ENCODE measurements at places on chromosomes 16 and 17.

DNA sequence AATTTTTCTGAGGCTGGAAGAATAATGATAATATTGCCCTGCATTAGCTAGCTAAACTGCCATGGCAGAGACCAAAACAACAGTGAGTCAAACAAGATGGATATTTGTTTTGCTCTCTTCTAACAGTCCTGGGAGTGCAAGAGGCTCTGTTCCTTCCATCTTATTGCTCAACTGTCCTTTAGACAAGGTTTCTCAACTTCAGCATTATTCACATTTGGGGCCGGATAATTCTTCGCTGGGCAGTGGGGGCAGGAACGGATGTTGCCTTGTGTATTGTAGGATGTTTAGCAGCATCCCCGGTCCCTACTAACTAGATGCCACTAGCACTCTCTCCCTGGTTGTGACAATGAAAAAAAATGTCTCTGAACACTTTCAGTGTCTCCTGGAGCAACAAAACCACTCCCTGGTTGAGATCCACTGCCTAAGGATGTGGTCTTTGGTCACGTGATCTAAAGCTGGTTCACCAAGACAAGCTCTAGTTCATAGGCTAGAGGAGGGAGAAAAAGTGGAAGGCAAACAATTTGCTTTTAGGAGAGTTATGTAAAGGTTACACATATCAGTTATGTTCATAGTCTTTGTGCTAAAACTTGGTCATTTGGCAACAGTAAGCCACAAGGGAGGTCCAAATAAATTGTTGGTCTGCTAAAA lies 144.4 kb downstream of the PCTP start:
- no peak for DNase-seq

- no peak for DNase-seq
Measured at GRCh38 chr17:27496005-27496404, 39.8 kb downstream of the KSR1 start.

GRCh38 chr17:19943599-19943998 lies 34.0 kb downstream of the AKAP10 start:
- DNase-seq = no peak

DNA sequence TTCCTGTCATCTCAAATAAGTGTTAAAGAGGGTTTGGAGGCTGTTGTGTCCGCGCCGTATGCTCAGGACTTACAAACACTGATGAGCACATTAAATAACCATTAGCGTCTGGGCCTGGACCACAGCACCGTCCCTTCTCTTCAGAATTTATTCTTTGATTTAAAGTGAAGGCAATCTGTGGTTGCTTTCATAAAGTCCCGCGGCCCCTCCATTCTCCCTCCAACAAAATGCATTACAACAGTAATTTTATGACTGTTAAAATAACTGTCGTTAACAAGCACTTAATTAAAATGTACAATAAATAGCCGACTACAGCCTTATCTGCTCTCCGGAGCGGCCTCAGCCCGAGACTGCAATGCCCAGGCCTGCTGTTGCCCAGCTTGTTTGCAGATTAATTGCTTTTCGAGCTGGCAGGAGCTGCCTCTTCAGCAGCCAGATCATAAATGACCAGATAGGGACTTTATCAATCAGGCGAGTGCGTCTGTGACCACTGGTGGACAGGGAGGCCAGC lies 30.6 kb upstream of the IRX3 start:
- DNase-seq = no peak

- DNase-seq = no peak
Measured at GRCh38 chr17:58189436-58190146, 2.9 kb upstream of the EPX start.

- no peak for DNase-seq
Measured at GRCh38 chr16:56275076-56275475, 83.8 kb downstream of the GNAO1 start.

DNA sequence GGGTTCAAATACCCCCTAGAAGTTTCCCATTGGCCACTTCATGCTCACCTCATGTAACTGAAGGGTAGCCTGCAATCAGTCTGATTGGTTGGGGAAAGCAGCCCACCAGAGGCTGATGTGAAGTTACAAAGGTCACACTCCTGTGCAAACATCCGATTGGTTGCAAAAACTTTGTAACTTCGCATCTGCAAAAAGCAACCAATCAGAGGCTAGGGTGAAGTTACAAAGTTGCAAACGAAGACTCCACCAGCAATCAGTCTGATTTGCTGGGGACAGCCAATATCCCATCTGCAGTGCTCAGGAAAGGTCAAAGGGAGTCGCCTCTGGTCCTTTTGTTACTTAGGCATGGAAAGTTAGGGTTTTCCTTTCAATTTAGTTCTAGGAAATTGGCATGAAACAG lies 40.1 kb downstream of the TAOK1 start:
- DNase-seq = no peak

GRCh38 chr16:87608400-87608985 lies 6.2 kb downstream of the JPH3 start:
- DNase-seq = no peak

DNA sequence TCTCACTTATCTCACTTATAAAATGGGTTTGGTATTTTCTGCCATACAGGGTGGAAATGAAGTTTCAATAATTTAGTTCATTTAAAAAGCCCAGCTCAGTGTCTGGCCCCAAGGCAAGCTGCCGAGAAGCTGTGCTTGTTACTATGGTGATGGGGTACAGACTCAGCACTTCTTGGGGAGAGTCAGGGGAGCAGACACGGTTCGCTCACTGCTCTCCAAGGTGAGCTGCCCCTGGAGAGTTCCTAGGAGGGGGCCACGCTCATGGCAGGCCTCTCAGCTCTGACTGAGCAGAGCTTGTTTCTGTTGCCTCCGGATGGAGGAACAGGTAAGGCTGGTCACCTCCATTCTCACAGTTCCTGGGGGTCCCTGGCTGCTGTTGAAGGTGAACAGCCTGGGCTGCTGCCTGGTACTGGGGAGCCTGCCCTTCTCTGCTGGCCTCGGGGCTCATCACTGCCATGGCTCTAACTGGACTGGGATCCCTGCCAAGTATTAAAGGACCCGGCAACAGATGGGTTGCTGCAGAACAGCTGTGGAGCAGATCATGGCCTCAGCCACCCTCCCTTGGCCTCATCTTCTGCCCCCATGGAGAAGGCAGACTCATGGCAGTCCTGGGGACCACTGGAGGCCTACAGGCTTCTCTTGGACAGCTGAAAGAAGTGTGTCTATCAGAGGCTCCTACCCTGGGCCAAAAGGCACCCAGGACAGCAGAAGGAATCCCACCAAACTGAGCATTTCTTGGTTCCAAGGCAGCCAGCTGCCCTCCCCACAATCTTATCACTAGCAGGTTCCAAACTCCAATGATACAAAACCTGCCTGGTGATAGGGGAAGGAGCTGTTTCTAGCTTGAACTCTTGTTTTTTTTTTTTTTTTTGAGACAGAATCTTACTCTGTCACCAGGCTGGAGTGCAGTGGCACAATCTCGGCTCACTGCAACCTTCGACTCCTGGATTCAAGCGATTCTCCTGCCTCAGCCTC lies 25.9 kb upstream of the SPATA32 start:
- no peak for DNase-seq

DNA sequence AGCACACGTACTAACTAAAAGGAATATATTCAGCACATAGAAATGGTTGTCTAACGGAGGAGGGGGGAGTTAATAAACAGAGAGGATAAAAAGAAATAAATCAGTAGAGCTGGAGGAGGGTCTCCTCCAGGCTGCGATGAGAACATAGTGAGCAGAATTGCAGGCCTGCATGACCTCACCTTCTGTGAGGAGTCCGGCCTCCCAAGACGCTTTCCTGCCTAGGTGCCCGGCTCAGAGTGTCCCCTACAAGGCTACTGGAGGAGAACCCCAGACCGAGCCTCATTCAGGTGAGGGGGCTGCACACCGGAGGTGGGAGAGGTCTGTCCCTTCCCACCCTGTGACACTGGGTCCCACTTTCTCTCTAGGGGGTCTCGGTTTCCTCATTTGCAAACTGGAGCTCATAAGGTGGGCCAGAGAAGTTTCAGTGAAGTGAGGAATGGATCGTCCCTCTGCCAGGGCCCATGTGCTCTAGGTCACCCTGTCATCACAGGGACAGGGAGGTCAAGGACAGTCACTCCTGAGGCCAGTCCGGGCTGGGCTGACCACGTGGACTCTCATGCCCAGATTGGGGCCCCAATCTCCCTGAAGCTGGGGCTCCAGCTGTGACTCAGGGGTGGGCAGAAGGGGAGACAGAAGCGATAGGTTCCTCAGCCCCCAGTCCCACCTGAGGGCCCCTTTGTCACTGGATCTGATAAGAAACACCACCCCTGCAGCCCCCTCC lies 3.3 kb upstream of the HBM start:
- no peak for DNase-seq

- no peak for DNase-seq
Measured at GRCh38 chr16:76278980-76279379, 1.8 kb downstream of the CNTNAP4 start.

GRCh38 chr16:74563828-74564263 lies 43.1 kb downstream of the GLG1 start:
- no peak for DNase-seq

DNA sequence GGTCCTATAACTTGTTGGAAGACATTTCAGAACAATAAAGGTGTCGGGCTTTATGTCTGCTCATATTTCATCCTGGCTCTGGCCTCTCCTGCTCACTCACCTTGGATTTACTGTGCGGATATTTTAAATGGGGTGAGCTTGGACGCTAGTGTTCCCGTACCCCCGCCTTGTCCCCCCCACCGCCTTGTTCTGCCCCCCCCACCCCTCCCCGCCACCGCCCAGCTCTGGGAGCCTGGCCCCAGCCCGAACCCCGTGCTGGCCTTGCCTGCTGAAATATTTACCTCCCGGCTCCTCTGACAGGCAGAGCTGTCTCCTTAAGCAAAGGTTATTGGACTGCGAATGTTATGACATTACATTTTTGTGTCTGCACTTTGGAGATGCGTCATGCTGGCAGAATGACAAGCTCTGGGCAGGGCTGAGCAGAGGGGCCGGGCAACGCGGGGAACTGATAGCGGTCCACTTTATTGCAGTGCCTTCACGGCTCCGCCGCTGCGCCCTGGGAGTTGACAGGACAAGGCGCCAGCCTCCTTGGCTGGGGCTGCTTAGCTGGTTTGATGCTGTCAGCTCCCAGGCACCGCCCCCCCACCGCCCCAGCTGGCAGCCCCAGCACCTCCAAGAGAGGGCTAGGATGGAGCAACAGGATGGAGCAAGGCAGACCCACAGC lies 222.5 kb upstream of the GSE1 start:
- no peak for DNase-seq

DNA sequence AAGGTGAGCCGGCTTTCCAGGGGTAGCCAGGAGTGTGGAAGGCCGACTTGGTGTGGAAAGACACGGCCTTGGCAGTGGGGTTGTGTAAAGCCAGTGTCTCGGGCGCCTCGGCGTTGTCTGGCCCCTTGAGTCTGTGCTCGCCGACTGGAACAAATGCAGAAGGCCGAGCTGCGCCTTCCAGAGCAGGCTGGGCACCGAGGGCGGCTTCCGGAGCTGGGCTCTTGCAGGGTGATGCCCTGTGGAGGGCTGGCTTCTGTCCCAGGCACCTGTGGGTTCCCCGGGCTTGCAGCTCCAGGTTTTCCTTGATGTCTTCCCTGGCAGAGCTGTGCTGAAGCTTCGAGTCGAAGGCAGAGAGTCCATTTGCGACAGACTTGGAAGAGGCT lies 8.0 kb downstream of the ZNF750 start:
- no peak for DNase-seq

- no peak for DNase-seq
Measured at GRCh38 chr16:83755391-83755790, 52.4 kb upstream of the HSBP1 start.

DNA sequence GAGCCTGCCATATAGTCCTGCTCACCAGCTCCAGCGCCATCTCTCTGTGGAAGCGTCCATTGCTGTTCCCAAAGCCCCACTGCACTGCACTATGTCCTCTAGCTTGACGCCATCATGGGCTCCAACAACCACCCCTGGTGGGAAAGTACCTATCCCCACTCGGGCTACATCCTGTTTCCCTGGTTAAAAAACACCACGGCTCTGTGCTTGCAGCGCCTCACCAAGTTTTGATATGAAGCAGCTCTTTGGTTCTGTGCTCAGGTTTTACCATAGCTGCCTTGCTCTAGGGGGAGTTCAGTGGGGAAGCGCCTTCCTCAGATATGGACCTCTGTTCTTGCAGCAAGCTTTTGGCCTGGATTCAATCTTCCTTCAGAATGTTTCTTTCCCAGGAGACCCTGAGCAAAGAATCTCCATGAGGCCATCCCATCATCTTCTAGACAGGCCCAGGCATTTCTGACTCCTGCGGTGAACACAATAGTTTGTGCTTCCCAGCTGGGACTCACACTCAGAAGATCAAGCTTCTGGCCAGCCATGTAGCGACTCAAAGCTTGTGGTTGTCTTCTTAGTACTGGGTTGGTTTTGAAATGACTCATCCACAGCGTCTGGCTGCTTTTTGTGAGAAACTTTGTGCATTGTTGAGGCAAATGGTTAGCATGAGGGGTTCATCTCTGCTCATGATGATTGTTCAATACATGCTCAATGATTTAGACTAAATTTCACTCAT lies 39.5 kb downstream of the DYNLRB2 start:
- DNase-seq = peak; percentile 65
